ENCODE measurements at places on chromosomes 3 and 15. TPM values are rescaled to one million over a fixed set of nuclear protein-coding genes. Genes with fewer than 3 reads are reported as not detected.

Gene TRIM69
- polyA plus RNA-seq: 60.0 TPM

Gene KIF15
- polyA plus RNA-seq: 0.90 TPM

Gene COLQ
- 1.2 TPM for polyA plus RNA-seq

Gene GOLGA6B
- not detected for polyA plus RNA-seq

Gene GCNT3
- not detected for polyA plus RNA-seq

Gene UROC1
- not detected for polyA plus RNA-seq

Gene CATSPER2
- 0.26 TPM for polyA plus RNA-seq

Gene DUOXA1
- not detected for polyA plus RNA-seq

Gene SLC22A13
- 0.22 TPM for polyA plus RNA-seq

Gene CHRD
- polyA plus RNA-seq: not detected
